ENCODE measurements at places on chromosomes 1 and 21.

GRCh38 chr1:30520476-30520875 is 202.9 kb downstream of the MATN1 start:
- no peak for DNase-seq

GRCh38 chr1:228937851-228938536 is 202.7 kb downstream of the RHOU start:
- no peak for DNase-seq

DNA sequence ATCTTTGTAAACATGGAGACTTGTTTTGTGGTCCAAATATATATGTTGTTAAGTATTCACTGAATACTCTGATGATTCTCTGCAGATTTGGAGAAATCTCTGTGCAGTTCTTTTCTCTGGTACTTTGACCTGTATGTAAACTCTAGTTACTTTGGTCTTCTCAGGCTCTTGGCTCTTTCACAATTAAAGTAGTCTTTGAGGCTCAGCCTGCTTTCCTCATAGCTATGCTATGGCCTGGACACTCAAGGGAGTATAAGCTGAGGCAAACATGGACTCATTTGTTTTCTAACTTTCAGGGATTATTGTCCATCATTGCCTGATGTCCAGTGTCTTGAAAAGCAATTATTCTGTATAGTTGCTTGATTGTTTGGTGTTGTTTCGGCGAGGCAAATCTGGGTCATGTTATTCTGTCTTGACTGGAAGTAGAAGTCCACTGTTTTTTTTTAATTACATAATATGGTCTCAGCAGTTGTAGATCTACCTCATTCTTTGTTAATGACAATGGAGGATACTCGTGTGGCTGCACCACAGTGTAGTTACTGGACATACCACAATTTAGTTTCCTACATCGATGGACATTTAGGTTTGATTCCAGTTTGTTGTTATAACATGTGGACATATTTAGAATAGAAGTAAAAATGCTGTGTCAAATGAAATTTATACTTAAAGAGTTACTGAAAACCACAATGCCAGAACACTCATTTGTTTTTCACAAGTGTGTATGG is 9.2 kb downstream of the PTBP2 start:
- DNase-seq, result no peak

GRCh38 chr21:46613391-46613790 is 8.5 kb upstream of the S100B start:
- no peak for DNase-seq

GRCh38 chr1:37811027-37811655 is 3.1 kb upstream of the YRDC start:
- DNase-seq, result peak; percentile 60

- DNase-seq, result no peak
These were observed 237.1 kb downstream of the TM2D1 start for GRCh38 chr1:61487801-61488200.

DNA sequence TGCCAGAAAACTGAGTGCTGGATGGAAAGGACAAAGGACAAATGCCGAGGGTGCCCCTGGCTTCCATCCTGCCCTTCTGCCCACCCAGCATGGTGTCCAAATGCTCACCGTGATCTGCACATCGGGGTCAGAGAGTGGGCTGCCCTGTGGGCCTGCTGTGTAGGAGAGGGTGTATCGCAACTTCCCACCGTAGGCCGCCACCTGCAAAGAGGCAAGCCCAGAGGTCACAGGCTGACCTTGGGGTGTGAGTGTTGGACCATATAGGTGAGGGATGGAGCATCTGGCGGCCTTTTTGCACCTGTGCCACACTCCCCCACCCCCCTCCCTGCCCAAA is 53.5 kb downstream of the LDLRAD2 start:
- no peak for DNase-seq

GRCh38 chr21:43728467-43729390 is 9.8 kb downstream of the PDXK start:
- peak; percentile 83 for DNase-seq

GRCh38 chr1:210687582-210688279 is 359.0 kb downstream of the HHAT start:
- DNase-seq, result no peak

- DNase-seq, result no peak
These were observed 57.4 kb downstream of the GALNT2 start for GRCh38 chr1:230124186-230125128.

- DNase-seq, result no peak
These were observed 8.8 kb downstream of the PRXL2B start for GRCh38 chr1:2595261-2595811.

DNA sequence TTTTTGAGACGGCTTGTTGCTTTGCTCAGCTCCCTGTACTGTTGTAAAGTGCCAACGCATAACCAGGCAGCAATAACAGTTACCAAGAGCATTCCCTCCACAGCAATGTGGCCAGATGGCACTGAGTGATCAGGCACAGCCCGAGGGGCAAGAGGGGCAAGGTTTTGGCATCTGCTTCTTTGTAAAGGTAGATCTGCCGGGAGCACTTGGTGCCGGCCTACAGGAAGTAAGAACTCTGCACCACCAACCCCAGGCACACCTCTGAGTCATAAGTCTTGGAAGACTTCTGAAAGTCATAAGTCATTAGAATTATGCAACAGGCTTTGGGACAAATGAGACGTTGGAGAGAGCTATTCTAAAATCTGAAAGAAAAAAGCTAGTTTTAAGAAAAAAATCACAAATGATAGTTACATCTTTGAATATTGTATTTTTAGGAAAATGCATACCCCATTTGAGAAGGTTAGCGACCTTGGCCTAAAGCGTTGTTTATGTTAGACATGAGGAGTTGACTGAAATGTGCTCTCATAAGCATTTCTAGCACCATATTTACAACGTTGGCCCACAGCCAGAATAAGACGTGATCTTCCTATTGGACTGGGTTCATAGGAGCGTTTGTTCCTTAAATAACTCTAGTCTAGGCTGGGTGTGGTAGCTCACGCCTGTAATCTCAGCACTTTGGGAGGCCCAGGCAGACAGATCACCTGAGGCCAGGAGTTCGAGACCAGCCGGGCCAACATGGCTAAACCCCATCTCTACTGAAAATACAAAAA is 37.7 kb upstream of the MAP10 start:
- no peak for DNase-seq

DNA sequence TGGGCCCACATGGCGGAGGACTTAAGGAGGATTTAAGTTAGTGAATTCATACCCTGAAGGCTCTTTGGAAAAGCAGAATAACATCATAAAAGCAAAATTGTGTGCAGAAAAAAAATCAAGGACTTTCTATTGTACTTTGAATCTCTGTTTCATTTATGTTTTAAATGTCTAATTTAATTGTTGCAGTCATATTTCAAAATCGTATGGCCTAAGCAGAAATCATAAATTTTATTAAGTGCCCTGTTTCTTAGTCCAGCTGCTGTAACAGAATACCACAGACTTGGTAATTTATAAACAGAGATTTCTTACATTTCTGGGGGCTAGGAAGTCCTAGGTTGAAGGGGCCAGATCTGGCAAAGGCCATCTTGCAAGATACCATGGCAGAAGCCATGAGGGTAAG is 555.6 kb downstream of the LTN1 start:
- no peak for DNase-seq

DNA sequence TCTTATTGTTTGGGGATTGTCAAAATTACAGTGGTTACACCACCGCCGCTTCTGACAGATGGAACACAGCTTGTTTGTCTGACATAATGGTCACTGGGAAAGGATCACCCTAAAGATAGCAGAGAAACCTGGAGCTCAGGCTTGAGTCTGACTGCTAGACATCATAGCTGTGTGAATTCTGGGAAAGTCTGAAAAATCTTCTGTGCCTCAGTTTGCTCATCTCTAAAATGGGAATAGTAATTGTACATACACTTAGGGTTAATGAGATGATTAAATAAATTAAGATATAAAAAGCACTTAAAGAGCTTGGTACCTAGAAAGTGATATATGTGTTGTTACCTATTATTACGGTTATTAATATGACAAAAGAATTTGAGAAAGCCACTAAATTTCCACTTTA is 39.7 kb upstream of the NRIP1 start:
- DNase-seq, result no peak

GRCh38 chr1:38815903-38816627 is 43.5 kb downstream of the RRAGC start:
- DNase-seq, result no peak

DNA sequence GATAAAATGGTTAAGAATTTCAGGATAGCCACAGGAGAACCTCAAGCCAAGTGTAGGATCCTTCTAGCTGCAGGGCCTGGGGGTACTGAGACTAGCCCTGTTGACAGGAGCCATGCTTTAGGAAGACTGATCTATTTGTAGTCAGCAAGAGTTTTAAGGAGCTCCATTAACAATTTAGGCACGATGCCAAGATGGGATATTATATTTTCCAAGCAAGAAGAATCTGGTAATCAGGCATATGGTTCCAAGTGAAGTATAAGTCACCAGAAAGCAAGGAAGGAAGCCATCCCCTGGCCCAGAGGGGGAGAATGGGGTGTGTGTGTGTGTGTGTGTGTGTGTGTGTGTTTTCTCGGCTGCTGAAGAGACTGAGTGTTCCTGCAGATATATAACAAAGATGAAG is 7.0 kb downstream of the IFNAR2 start:
- DNase-seq, result no peak

GRCh38 chr1:61375082-61375880 is 292.9 kb downstream of the NFIA start:
- no peak for DNase-seq

DNA sequence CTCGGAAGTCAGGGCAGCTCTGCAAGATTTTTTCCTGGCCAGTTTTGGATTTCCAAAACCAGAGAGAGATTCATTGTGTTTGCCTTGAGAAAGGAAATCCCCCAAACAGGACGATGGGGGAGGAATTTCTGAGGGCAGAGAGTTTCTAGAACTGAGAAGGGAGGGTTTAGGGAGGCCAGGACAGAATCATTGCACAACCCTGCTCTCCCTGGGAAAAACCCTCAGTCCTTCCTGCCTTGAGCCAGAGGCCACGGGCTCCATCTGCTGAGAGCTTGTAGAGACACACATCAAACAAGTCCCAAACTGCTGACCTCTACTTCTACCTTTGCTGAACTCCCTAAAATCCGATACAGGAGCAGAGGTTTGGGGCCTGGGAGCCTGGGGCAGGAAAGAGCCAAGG is 99.7 kb downstream of the NMNAT2 start:
- DNase-seq, result no peak

GRCh38 chr1:19569786-19570185 is 74.3 kb upstream of the NBL1 start:
- DNase-seq, result no peak

DNA sequence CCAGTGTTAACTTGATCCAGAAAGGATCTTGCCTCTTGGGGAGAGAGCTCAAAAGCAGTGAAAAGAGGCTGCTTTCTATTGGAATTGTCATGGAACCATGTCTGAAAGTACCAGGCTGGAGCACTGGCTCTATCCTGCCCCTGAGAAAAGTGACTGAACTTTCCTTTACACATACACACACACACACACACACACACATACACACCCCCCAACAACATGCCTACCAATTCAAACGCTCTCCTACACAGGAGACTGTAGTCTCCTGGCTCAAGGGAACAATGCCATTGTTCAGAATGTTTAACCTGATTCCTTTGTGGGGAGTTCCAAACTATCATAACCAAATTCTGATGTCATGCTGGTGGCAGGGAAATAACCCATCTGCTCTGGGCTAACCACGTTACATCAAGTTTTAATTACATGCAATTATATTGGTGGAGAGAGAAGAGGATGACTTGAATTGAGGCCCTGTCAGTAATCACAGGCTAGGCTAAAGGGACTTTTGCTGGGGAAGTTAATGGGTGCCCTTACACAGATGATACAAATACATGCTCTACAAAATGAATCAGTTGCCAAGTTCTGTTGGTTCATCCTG is 52.3 kb upstream of the DUSP10 start:
- no peak for DNase-seq

DNA sequence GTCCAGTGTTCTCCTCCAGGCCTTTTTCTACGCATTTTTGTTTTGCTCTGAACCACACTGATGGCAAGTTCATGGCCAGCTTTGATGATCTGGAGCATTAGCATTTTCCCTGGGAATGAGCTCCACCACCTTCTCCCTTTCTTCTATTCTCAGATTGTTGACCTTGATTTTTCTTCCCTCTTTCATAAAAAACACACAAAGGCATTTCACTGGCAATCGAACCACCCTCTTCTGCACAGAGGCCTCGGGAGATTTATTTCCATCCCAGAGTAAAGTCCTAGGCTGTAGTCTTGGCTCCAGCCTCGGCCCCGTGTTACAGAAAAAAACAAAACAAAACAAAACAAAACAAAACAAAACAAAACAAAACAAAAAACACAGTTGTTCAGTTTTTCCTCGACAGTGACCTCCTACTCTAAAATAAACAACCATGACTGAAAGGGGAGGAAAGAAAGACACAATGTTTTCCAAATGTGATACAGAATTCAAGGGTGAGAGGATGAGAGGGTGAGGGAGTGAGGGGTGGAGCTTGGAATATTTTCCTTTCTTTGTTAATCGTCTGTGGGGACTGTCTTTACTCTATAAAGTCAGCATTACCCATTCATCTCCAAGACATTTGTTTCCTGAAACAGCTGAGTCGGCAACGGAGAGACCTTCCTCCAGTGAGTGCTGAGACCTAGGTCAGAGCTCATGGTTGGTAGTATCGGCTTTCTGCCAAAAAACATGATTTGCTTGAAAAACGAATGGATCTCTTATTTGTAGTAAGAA is 29.8 kb upstream of the RNF186 start:
- DNase-seq, result no peak

- no peak for DNase-seq
These were observed 139.4 kb upstream of the KIAA1614 start for GRCh38 chr1:180773210-180773865.

DNA sequence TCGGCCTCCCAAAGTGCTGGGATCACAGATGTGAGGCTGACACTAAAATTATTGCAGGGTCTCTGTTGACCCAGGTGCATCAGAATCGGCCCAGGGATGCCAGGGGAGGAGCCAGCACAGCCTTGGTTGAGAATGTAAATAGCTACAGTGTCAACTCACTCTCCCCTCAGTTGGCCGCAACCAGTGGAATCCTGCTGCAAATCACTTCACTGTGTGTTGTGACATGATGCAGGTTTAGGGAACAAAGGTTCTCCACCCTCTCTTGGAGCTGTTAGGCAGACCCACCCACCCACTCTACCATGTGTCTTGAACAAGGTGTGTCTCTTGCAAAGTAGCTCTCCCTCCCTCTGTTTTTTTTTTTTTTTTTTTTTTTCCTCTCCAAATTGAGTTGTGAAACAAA is 60.5 kb upstream of the SOD1 start:
- no peak for DNase-seq

Data from activated T-cell treated with anti-CD3 and anti-CD28 coated beads for 48 hours (primary cell).